ENCODE measurements at places on chromosomes 6 and 20.

GRCh38 chr6:44094403-44095242 lies 32.6 kb downstream of the MRPL14 start:
- DNase-seq, result no peak

DNA sequence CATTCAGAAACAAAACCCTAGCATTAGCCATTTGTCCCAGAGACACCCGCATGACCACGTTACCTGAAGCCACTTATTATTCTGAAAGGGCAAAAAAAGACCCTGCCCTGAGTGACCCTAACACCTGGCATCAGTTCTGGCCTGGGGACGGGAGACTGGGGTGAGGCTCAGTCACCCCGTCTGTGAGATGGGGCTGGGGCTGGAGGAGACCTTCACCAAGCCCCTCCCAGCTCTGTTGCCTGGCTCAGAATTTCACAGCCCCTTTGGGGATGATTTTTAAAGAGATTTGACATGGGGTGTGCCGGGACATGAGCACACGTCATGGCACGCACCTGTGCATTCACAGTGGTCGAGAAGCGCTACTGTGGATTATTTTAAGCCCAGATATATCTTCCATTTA lies 1.4 kb upstream of the BPIFB6 start:
- DNase-seq, result no peak

DNA sequence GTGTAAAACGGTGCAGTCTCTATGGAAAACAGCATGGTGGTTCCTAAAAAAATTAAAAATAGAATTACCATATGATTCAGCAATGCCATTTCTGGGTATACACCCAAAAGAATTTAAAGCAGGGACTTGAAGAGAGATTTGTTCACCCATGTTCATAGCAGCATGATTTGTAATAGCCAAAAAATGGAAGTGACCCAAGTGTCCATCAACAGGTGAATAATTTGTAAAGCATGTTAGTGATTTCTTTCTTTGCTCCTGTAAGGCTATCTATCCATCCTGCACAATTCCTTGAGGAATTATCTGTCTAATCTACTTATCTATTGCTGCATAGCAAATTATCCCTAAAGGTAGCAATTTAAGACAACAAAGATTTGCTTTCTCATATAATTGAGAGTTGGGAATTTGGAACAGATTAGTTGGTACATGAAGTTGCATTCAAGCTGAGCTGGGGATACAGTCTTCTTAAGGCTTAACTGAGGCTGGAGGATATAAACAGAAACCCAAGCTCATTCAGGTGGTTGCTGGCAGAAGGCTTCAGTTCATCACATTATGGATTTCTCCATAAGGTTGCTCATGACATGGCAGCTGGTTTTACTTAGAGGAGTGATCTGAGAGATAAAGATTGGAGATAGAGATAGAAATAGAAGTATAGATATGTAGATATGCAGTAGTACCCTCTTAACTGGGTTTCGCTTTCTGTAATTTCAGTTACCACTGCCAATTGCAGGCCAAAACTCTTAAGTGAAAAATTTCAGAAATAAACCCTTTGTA lies 62.0 kb downstream of the IL22RA2 start:
- DNase-seq, result no peak

- no peak for DNase-seq
These were observed 31.2 kb downstream of the CEP43 start for GRCh38 chr6:167030222-167031072.

DNA sequence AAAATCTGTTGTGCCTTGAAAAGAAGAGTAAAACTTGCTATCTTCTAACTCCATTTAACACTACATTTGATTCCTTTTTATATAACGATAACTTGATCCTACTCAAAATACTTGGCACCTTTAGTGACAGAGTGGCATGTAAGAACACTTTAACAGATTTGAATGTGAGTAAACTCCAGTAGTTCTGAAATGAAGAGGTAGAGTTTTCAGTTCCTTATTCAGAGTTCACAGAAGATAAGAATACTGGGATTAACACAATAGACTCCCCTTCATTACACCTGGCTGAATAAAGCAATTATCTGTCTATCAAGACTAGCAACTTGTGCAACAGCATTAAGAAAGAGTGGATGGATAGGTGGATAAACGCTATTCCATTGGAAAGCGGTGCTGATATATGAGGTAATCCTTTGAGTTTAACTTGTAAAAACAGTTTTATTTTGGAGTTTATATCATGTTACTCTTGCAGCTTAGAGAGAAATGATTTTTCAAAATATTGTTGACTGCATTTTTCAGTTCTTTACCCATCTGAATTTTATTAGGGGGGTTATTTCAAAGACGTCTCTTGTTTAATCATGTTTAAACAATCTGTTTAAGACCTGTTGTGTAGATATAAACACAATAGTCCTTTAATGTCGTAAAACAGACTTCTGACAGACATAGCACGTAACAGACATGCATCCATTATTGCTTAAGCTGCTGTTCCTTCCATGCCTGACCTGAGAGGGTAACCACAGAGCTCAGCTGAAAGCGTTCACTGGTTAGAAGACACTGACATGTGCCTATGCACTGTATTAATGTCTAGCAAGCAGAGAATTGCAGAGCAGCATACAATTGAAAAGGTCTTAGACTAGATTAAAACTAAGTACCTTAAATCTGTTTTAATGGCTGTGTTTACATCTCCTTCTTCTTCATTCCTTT lies 102.4 kb upstream of the SUPT3H start:
- no peak for DNase-seq

DNA sequence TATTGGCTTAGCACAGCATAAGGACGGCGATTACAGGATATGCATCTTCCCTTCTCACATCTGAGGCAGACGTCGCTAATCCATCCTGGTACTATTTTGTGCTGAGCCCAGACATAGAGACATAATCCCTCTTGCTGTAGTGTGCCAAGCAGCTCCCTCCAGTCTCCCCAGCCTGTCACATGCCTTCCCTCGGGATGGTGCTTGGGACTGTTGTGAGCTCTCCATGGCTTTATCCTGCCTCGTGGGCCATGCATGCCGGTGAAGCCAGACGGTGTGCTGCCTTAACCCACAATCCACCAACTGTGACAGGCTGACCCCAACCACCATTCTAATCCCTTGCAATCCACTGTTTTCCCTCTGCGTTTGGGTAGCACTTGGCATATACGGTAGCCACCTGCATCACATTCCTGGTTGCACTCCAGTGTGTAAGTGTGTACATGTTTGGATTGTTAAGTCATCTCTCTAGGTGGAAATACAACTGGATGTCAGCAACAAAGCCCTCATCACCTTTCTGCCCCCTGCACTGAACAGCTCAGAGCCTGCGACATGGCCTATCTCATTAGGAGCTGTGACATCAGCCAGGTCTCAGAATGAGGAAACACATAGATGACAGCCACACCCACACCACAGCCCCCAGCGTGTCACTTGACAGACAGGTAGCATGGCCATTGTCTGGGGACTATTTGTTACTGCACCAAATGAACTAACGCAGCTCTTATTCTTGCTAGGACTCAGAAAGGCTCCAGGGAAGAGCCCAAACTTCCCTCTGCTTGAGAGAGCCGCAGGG lies 374.8 kb upstream of the CDH4 start:
- no peak for DNase-seq

- DNase-seq, result no peak
These were observed 337.8 kb downstream of the THBS2 start for GRCh38 chr6:168915855-168916254.

GRCh38 chr6:33856655-33857054 lies 52.9 kb upstream of the MLN start:
- no peak for DNase-seq

DNA sequence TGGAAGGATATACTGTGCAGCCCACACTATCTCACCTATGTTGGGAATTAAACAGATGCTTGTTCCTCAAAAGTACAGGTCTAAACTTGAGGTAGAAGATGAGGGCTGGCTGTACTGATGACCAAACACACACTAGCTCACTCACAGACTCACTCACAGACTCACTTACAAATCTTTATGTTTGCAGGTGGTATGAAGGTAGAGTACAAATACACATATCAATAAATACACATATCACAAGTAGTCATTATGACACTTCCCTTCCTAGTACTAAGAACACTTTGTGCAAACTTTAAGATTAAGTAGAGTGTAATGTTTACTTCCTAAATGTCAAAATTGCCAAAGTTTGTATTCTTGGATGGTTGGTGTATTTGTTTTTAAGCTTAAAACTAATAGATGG lies 155.4 kb upstream of the KCNQ5 start:
- DNase-seq, result no peak

All from stimulated activated CD4-positive, alpha-beta T cell treated with anti-CD3 and anti-CD28 coated beads, Interleukin-1b, Interleukin-23, amount 100 ng/mL, for 1 hour (primary cell).